Activated CD4-positive, alpha-beta T cell treated with anti-CD3 and anti-CD28 coated beads, Interleukin-2, Interleukin-4, amounts not matched to agents 100 ng/mL and 50 ng/mL, durations not matched to agents 16 hours and 8 hours (primary cell): ENCODE measurements at places on chromosomes 5 and 9.
A peak's percentile ranks its signal among the peaks of the same experiment; 100 is the strongest.

DNA sequence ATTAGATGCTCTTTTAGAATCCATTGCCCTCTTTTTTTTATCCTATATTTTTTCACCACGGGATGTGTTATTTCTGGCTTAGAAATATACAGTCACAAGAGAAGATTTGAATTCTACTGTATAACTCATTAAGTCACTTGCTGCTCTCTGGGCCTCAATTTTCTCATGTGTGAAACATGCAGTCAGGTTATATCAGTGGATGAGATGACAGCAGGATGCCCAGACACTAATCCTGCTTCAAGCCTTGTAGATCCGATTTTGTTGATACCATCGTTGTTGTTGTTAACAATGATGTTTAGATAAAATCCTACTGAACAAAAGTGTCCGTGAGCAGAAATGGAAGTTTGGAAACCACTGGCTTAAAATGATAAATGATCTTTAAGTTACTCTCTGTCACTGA lies 421.9 kb upstream of the DMAC1 start:
- DNase-seq, result no peak

- DNase-seq, result no peak
These were observed 120.0 kb downstream of the PDZD2 start for GRCh38 chr5:31758803-31759425.

DNA sequence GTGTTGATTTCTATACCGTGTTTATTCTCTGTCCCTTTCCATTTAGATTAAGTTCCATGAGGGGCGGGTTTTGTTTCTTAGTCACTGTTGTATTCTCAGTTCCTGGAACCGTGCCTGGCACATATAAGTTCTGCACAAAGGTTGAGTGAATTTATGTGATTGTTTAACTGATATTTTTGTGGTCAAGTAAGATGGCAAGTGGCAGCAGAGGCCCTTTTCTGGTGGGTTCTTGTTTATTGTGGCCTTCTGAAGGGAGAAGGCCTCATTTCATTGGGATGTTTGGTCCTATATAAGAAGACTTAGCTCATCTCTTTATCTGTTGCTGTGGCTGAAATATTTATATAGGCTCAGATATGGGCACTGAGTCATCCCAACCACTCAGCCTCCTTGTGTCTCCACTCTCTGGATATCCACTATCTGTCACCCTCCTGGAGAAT lies 262.5 kb downstream of the PSAT1 start:
- DNase-seq, result no peak

DNA sequence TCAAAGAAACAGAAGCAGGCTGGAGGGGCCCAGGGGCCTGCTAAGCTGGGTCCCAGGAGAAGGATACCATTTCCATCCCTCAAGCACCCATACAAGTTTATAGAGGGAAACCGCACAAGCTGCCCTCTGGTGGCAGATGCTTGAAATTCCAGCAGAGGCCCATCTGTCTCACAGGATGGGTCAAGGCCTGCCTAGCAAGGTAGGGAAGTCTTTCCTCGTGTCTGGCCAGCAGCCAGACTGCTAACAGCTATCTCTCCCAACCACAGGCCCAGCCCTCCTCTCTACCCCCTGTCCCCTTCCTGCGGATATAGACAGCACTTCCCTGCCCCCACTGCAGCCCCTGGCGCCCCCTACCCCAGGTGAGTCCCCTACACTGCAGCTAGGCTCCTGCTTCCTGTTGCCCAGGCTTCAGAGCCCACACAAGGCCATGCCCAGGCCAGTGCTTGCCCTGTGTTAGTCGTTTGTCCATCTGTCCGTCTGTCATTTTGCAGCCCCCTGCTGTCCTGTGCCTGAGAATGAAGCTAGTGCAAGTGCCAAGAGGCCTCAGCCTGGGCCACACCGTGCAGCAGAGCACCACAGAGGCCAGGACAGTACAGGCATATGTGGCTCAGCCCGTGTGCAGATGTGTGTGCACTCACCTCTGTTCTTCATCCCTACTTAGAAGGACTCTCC lies 26.2 kb downstream of the TCF7 start:
- DNase-seq, result peak; percentile 70

DNA sequence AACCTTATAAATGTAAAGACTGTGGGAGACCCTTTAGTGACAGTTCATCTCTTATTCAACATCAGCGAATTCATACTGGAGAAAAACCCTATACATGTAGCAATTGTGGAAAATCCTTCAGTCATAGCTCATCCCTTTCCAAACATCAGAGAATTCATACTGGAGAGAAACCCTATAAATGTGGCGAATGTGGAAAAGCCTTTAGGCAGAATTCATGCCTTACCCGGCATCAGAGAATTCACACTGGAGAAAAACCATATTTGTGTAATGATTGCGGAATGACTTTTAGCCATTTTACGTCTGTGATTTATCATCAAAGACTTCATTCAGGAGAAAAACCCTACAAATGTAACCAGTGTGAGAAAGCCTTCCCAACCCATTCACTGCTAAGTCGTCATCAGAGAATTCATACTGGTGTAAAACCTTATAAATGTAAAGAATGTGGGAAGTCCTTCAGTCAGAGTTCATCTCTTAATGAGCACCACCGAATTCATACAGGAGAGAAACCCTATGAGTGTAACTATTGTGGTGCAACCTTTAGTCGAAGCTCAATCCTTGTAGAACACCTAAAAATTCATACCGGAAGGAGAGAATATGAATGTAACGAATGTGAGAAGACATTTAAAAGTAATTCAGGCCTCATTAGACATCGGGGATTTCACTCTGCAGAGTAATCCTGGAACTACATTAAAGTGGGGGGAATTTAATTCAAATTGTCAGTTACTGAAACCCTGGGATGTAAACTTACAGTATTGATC lies 17.7 kb downstream of the ZNF483 start:
- no peak for DNase-seq

- no peak for DNase-seq
These were observed 972.4 kb upstream of the ACO1 start for GRCh38 chr9:31412081-31412480.

DNA sequence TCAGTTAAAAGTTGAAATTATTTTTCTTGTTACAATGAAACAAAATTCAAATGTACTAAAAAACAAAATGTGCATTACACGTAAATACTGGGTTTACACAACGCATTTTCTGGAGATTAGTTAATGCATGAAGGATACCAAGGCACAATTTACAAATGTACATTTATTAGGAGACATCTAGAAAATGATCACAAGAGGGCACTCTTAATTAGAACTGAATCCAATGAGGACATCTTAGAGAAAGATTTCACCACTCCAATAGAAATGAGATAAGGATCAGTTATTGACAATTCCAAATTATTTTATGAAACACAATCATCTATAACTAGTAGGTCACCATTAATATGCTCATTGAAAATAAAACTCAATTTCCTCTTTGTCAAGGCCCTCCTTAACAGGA lies 36.6 kb upstream of the CDH12 start:
- no peak for DNase-seq

DNA sequence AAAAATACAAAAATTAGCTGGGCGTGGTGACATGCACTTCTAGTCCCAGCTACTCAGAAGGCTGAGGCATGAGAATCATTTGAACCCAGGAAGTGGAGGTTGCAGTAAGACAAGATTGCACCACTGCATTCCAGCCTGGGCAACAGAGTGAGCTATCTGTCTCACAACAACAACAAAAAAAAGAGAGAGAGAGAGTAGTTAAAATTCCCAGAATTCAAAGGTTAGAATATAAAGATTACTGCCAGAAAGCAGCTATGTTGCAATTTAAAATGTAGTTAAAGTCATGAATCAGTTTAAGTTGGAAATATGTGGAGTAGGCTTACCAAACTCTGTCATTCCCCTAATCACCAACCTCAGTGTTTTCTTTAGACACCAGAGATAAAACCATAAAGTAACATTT lies 58.7 kb upstream of the SUSD1 start:
- no peak for DNase-seq

DNA sequence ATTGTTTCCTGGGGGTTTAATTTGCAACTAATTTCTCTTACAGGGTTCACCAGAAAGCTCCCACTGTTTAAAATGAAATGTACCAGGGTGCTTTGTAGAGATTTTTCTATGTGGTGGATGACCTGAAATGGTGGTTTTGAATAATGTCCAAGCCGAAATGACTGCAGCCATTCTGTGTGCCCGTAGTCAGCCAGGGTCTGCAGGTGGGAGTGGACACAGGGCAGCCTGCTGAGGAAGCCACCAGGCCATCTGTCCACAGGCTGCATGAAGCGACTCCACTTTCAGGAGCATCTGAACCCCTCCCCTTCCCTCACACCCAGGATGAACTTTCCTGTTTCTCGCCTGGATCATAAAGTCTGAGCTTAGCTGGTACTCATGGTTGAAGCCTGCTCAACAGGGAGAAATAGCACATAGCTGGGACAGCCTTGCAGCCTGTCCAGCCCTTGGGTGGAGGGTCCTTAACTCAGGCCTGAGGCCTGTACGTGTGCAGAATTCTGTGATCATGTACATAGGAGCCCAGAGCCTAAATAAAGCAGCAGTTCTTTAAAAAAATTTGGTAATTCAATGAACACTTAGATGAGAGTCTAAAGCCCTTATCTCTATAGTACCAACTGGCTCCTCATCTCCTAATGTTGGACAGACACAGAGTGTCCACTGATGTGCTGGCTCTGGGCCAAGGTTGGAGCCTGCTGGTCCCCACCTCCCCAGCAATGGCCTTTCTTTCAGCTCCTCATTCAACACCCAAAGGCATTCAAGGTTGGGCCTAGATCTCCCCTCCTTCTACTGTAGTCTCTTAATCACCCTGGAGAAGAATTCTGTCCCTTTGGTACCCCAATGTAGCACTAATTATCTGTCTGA lies 72.8 kb downstream of the SHB start:
- no peak for DNase-seq

GRCh38 chr5:128341056-128341455 lies 197.0 kb downstream of the FBN2 start:
- no peak for DNase-seq

GRCh38 chr9:36192196-36192595 lies 1.5 kb downstream of the CLTA start:
- no peak for DNase-seq

GRCh38 chr5:146098047-146098446 lies 7.3 kb downstream of the PLAC8L1 start:
- no peak for DNase-seq

DNA sequence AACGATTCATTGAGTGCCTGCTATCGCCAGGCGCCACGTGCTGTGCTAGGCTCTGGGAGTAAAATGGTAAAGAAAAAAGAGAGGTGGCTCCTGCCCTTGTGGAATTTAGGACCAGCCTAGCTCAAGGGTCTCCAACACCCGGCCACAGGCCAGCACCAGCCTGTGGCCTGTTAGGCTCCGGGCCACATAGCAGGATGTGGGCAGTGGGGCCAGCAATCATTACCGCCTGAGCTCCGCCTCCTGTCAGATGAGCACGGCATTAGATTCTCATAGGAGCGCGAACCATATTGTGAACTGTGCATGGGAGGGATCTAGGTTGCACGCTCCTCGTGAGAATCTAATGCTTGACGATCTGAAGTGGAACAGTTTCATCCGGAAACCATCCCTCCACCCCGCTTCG lies 1.5 kb downstream of the RMRP start:
- DNase-seq, result no peak

- DNase-seq, result no peak
These were observed 1148.4 kb downstream of the EFNA5 start for GRCh38 chr5:106522296-106522695.

GRCh38 chr9:26216702-26217101 lies 538.5 kb upstream of the TUSC1 start:
- DNase-seq, result no peak

DNA sequence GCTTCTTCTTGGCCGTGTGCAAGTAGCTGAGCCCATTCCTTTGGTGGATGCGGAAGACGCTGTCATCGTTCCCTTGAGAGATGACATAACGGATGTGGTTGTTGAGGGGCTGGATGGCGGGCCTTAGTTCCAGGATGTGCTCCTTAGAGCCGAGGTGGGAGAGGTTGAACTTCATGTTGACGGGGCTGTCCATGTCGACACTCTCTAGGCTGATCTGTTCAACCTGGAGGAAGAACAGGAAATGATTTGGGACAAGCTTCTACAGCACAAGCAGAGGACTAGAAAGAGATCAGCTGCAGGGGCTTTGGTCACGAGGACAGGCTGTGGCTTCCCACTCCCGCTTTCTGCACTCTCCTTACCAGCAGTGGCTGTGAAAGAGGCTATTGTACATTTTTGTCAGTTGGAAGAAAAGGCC lies 176.0 kb downstream of the SLC12A2 start:
- DNase-seq, result no peak

- no peak for DNase-seq
These were observed 34.5 kb upstream of the HTR4 start for GRCh38 chr5:148688787-148689186.

GRCh38 chr5:39423331-39423751 lies 1.4 kb downstream of the DAB2 start:
- DNase-seq, result no peak

GRCh38 chr9:109143881-109144562 lies 23.0 kb downstream of the FRRS1L start:
- peak; percentile 36 for DNase-seq

DNA sequence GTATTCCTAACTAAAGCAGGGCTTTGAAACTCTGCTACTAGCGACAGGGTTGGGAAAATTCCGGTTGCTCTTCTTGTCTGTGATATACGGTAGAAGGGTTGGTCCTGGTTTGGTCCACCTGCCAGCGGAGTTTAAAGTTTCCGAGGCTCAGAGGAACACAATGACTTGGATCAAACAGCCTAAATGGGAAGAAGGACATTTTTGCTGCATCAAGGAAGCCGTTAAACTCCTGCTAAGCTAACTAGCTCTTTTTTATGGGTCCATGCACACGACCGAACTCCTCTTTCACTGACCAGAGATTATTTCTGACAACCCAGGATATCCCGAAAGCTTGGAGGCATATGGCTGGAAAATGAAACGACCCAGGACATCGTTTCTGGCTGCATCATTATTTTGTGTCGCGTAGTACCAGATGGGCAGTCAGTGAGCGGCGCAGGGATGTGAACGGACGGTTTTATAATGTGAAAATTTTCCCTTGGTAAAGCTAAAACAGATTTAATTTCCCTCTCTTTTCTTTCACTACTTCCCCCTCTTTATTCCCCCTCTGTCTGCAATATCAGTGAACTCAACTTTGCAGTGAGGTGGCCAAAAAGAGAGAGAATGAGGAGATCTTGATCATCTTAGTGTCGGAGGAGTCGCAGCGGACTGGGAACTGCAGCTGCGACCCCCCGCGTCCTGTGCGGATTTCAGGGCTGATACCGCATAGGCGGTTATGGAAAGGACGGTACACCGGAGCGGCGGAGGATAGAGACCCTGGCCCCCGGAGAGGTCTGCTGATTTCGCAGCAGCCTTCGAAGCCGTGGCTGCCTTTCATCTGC lies at the start of gene LURAP1L:
Gene LURAP1L (plus strand): TSS at position 160 of the 818 bp plus-strand sequence. CDS start 696 bp downstream, outside the sequence.
- DNase-seq, result no peak

GRCh38 chr5:20276061-20276958 lies 288.3 kb upstream of the CDH18 start:
- no peak for DNase-seq

GRCh38 chr5:146461319-146461718 lies 14.2 kb downstream of the TCERG1 start:
- DNase-seq, result no peak

- DNase-seq, result no peak
These were observed 32.6 kb downstream of the GABRB2 start for GRCh38 chr5:161513942-161514341.

DNA sequence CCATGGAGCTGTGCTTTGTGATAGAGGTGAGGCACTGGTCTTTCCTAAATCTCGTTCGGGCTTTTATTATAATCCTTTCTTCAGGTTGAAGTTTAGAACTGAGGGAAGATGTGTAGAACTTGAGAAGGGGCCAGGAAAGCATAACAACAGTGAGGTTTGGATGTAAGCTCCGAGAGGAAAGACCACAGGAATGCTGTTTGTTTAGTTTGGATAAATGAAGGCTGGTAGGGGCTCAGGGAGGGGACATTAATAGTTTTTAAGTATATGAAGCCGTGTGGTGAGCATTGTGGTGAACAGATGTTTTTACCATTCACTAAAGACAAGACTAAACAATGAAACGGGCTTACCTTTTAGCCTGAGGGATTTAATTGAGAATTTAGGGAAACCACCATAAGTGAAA lies 130.8 kb downstream of the ARHGAP26 start:
- DNase-seq, result no peak
